ENCODE measurements at places on chromosomes 1 and 21.

- no peak for DNase-seq
Measured at GRCh38 chr1:79304131-79304530, 297.6 kb upstream of the ADGRL4 start.

GRCh38 chr1:46449223-46450159 is 40.1 kb upstream of the DMBX1 start:
- DNase-seq: no peak

DNA sequence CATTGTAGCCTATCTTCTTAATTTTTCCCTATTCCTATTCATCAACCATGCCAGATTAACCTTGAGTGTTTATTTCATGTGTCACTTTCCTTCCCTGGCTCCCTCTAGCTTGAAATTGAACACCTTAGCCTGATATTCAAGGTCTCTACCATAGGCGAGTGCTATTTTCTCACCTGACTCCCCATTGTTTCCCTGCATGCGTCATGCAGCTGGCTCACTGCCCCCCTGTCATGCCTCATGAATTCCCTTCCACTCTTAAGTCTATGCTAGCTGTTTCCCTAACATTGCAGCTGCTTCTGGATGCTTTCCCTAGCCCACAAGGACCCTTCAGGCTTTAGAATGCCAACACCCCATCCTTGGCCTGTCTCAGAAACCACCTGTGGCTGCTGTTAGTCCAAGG is 56.7 kb upstream of the CD1D start:
- no peak for DNase-seq

- DNase-seq: no peak
Measured at GRCh38 chr1:102084771-102085535, 88.2 kb upstream of the OLFM3 start.

GRCh38 chr21:25506887-25507286 is 100.4 kb downstream of the MRPL39 start:
- DNase-seq: no peak

DNA sequence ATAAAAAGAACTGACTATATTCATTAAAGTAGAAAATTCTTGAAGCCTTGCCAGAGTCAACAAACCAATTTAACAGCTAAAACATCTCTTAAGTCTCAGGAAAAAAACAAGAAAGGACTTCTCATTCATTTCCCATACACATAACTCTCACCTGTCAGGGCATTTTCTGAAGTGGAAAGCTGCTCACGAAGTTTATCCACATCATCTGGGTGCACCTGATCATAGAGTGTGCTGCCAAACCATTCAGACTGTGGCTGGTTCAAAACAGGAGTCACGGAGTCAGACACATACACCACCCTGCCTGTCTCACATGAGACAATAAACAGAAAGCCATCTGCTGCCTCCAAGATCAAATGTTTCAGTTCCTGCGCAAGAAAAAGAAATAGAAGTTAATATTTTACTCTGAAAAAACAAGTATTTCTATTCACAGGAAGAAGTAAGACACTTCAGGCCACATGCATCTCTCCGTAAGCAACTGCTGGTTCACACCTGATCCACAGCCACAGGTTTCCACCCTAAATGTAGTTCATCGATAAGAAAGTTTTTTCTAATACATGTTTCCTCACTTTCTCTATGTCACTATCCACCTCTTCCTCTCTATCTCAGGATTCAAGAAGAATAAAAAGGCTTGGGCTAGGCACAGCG is 28.2 kb upstream of the CTSK start:
- DNase-seq: no peak

DNA sequence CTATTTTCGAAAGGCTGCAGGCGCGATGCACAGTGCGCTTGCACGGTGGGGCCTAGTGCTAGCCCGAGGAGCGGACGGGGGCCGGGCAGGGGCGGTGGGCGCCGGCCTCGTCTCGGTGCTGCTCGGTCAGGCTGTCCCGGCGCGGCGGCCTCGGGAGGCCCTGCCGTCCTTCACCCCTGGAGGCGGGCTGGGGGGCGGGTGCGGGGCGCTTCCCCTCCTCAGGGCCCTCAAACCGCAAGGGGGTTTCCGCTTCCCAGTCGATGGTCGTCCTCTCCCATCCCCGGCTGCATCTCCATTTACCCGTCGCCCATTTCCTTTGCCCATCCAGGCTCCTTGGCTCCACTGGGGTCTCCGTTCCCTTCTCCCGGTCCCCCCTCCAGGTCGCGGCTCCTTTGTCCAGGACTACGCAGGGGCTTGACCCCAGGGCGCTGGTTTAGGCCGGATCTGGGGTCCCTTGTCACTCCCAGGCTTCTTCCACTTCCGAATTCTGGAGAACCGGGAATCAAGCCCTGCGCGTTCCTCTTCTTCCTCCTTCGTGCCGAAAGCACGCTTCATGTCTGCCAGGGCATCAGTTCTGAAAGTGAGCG is 196.3 kb upstream of the LMO4 start:
- no peak for DNase-seq

DNA sequence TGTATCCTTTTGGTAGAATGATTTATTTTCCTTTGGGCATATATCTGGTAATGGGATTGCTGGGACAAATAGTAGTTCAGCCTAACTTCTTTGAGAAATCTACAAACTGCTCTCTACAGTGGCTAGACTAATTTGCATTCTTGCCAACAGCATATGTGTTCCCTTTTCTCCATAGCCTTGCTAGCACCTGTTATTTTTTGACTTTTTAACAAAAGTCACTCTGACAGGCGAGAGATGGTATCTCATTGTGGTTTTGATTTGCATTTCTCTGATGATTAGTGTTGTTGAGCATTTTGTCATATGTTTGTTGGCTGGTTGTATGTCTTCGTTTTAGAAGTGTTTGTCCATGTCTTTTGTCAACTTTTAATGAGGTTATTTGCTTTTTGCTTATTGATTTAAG is 99.8 kb downstream of the UCK2 start:
- no peak for DNase-seq

- DNase-seq: no peak
Measured at GRCh38 chr1:29650476-29650875, 414.2 kb downstream of the PTPRU start.

- DNase-seq: no peak
Measured at GRCh38 chr1:81950591-81951244, 150.0 kb downstream of the ADGRL2 start.

GRCh38 chr1:67193704-67194103 is 27.4 kb downstream of the IL23R start:
- DNase-seq: no peak

DNA sequence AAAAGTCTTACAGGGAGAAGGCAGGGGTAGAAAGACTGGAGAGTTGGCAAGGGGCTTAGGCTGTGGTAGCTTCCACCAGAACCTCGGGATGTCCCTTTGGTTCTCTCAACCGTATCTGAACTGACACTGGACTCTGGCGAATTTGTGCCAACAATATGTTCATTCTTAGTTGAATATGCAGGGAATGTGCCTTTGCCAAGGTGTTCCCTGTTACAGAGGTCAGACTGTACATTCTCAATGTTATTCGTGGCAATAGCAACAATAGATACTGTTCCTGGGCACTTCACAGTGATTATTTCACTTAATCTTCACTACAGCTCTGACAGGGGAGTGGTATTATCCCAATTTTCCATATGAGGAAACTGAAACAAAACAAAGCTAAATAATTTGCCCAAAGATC is 51.5 kb upstream of the RAB3GAP2 start:
- DNase-seq: no peak

- no peak for DNase-seq
Measured at GRCh38 chr1:25773441-25774125, 26.4 kb upstream of the SELENON start.

DNA sequence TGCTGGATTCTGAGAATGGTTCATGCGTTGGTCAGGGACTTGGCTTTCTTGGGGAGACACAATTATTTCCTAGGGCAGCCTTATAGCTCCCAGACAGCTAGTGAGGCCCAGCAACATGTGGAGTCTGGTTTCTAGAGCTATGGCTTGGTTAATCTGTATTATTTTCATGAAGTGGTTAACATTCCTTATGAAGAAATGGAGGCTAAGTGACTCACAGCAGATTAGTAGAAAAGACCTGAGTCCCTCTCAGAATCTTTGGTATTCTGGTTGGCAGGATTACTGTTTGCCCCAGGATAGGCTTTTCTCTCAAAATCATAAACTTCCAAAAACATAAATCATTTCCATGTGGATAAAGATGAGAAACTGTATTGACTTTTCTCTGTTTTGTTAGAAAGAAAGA is 42.3 kb downstream of the DUSP10 start:
- DNase-seq: no peak

DNA sequence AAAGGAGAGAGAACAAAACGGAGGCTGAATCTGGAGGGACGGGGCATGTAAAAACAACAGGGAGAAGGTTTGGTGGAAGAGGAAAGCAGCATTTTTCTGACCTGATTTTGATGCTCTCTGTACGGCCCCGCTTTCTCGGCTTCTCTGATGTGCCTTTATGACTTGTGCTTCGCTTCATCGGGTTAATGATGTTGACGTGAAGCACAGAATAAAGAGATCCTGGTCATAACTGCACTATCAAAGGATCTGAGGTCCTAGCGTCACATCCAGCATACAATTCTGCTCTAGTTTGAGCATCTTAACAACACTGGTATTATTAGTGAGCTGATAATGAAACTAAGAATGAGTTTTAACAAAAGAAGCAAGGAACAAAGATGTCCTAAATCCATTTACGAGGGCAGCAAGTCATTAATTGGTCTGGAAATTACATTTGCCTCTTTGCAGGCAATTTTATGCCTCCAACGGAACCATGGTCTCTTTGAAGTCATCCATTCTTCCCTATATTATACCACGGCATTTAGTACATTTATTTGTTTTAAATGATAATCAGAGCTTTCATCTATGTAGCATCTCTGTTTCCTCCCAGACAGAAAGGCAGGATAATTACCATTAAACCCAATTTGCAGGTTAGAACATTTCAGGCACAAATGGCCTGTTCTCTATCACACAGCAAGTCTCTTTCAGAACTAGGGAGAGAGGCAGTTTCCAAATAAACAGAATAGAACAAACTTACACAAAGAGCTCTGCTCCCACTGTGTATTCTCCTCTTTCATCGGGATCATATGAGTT is 45.3 kb upstream of the B3GALNT2 start:
- no peak for DNase-seq

GRCh38 chr1:25843483-25843882 is 15.8 kb downstream of the AUNIP start:
- DNase-seq: no peak
